Fibroblast of skin of scalp (primary cell): ENCODE measurements at places on chromosomes 2 and 18.

DNA sequence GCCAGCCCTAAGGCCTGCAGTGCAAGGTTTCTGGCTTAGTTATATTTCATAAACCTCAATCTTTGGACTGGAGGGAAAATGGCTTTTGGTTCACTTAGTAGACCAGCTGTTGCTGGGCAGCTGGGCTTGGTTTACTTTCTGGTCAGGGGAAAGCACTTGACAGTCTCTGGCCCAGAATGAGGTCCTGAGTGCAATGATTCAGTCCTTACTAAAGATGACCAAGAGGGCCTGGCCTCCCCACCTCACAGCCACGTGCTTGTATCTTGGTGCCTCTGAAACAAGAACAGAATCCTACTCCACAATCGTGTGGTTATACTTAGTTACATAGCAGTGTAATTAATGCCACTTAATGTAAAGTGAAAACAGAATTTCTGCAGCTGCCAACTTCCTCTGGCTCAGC lies 325.5 kb upstream of the MEIS1 start:
- no peak for DNase-seq

- no peak for DNase-seq
These were observed 108.1 kb downstream of the MARCO start for GRCh38 chr2:119049968-119050704.

DNA sequence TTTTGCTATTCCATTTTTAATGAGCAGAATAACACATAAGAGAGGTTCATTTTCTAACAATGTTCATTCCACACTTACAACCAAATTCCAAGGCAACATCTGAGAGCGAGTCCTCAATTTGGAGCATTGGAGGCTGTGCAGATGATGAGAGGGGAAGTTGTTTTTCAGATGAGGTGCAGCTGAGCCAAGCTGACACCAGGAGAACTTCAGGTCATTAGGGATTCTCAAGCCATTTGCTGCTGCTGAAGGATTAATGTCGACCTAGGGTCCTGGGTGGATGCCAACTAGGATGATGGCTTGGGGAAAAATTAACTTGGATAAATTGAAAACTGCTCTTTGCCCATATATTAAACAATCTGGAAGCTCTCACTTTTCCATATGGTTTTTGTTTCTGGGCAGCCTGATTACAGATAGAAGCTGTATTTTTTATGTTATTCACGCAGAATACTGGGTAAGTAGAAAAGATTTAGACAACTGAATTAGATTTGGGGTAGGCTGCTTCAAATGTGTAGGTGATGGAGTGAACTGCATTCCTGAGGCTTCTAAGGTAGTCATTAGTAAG lies 206.4 kb upstream of the SLC39A10 start:
- no peak for DNase-seq

GRCh38 chr2:60958361-60958760 lies 59.2 kb upstream of the PEX13 start:
- DNase-seq: peak; percentile 25

- DNase-seq: no peak
These were observed 7.6 kb downstream of the FN1 start for GRCh38 chr2:215428060-215428910.

DNA sequence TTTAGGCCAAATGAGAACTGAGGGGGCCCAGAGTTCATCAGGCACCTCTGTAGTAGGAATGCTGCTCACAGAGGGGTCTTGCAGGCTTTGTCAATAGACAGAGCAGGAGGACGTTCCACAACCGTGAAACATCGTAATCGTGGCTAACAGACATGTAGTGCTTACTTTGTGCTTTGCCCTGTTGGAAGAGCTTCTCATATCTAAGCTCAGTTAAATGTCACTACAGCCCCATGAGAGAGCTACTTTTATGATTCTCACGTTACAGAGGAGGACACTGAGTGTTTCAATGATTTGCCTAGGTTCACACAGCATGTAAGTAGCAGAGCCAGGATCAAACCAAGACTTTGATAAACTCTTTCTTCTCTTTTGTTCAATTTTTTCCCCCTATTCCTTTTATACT lies 136.6 kb downstream of the MYCN start:
- no peak for DNase-seq

DNA sequence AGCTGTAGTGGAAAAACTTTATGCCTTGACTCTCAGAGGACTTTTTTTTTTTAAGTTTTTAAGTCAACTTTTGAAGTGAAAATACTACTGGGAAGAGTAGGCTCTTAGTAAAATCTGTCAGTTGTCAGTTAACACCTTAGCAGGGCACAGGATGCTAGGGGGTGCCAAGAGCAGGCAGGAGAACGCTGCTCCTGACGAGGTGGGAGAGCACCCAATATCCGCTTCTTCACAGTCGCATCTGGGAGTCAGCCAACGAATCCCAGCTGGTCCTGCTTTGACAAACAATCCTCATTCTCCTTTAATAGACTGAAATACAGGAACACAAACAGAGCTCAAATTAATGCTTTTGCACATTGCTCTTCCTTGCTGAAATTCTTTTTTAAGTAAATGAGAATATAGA lies 709.5 kb upstream of the ACVR2A start:
- DNase-seq: no peak
